ENCODE measurements at places on chromosomes 2 and 18. TPM values are rescaled to one million over a fixed set of nuclear protein-coding genes. Genes with fewer than 3 reads are reported as not detected.

DNA sequence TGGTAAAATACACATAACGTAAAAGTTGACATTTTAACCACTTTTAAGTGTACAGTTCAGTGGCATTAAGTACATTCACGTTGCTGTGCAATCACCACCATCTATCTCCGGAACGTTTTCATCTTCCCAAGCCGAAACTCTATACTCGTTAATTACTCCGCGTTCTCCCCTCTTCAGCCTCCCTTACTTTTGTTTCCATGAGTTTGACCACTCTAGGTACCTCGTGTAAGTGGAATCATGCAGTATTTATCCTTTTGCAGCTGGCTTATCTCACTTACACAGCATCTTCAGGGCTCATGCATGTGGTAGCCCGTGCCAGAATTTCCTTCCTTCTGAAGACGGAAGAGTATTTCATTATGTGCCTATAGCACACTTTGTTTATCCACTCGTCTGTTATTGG, 225.2 kb downstream of the SLC4A3 start:
- H3K27me3 ChIP-seq = peaks cover 3% of the 10 kb centered on the region
- H3K36me3 ChIP-seq = no peaks in the 10 kb centered on the region
- DNase-seq = no peak
- H3K27ac ChIP-seq = no peak overlapping the region
- peaks cover 8% of the 10 kb centered on the region for H3K4me1 ChIP-seq
- no peak overlapping the region for H3K4me3 ChIP-seq

DNA sequence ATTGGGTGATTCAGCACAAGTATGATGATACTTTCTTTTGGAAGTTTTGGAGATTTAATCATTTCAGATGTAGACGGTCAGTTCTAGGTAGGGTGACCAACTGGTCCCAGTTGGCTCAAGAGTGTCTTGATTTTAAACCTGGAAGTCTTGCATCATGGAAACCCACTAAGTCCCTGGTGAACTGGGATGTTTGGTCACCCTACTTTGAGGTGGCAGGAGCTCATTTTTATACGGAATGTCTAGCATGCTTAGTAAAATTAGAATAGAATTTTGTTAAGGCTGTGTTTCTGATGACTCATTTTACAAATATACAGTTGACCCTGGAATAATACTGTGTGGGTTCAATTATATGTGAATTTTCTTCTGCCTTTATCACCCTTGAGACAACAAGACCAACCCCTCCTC, 61.5 kb upstream of the DOCK10 start:
- DNase-seq = no peak
- no peaks in the 10 kb centered on the region for H3K4me1 ChIP-seq
- no peaks in the 10 kb centered on the region for H3K27me3 ChIP-seq
- H3K27ac ChIP-seq = no peak overlapping the region

DNA sequence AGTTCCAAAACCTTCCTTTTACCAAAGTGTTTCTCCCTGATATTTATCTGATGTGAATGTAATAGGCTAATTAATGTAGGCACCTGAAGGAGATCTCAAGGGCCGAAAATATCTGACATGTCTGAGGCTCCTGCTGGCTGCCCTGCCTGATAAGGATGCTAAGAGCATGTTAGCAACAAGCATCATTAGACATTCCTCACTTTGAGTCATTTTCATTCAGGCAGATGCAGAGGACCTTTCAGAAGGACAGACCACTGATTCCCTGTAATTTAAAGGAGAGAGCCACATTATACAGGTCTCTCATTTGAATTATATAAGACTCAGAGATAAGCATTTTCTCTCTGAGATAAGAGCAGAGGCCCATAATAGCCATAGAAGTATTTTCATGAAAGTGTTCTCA, 222.4 kb upstream of the NCKAP5 start:
- no peaks in the 10 kb centered on the region for H3K36me3 ChIP-seq
- no peaks in the 10 kb centered on the region for H3K4me1 ChIP-seq
- no peak overlapping the region for H3K27ac ChIP-seq
- no peak for DNase-seq

ASTL gene
- total RNA-seq = not detected

Measured in left ventricle myocardium inferior (tissue), 1 donor.